ENCODE measurements at places on chromosomes 7 and 10.

- no peak for DNase-seq
These were observed 10.1 kb downstream of the GIMAP2 start for GRCh38 chr7:150695654-150696053.

DNA sequence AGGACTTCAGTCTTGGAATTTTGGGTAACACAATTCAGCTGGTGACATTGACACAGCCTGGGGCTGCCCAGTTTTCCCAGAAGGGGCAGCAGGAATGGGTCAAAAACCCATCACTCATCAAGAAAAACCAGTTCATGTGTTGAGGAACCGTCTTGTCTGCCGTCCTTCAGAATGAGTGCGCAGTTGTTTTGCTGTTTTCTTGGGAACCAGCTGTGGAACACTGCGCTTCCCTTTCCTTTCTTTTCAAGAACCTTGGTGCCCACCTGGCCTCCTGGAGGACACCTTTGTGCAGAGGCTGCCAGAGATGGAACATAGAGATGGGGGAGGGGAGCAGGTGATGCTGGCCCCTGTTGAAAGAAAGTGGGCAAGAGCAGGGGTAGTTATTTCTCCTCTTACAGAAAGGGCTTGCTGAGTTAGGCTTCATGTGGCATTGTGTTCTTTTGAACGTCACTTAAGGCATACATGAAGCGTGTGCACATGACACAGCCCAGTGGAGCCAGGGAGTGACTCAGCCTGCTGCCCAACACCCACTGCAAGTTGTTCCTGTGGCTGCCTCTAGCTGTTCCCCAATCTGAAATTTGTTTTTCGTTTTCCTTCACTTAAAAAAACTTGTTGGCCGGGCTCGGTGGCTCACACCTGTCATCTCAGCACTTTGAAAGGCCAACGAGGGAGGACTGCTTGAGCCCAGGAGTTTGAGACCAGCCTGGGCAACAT, 87.4 kb upstream of the TNS3 start:
- no peak for DNase-seq

GRCh38 chr7:23966941-23967340, 256.9 kb downstream of the STK31 start:
- no peak for DNase-seq

GRCh38 chr10:16597656-16598055, 76.0 kb upstream of the C1QL3 start:
- no peak for DNase-seq

GRCh38 chr10:126570621-126571602, 99.6 kb downstream of the C10orf90 start:
- no peak for DNase-seq

DNA sequence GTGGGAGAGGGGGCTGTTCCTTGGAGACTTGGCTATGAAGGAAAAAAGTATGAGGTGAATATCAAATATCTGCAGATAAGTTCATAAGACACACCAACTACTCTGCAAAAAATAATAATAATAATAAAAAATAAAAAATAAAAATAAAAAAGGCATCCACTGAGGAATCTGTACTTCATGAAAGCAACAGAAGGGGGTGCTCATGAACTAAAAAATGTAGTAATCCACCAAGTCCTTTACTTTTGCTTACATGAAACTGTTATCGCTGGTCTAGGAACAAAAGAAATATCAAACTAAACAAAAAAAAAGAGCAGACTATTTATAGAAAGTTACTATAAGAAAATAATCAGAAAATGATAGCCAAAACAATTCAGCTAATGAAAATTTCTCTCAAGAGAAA, 579.0 kb downstream of the PHTF2 start:
- no peak for DNase-seq

- no peak for DNase-seq
These were observed 55.2 kb downstream of the ELFN1 start for GRCh38 chr7:1725199-1725690.

DNA sequence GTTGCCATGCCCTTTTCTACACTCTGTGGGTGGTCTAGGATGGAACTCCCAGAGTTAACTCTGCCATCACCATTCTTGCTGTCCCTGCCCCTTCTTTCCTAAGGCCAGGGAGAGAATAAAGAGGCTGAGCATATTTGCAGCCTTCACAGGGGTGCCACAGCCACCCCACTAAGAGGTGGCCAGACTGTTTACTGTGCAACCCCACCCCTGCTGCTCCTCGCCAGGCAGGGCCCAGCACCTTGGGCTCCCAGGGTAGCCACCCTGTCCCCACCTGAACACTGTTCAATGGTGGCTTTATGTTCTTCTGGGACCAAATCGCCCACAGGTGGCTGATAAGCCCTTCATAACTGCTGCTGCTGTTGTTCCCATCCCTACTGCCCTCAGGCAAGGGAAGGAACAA, 198.9 kb downstream of the SNX13 start:
- DNase-seq: no peak

GRCh38 chr7:66140924-66141323, 26.3 kb downstream of the CRCP start:
- DNase-seq: no peak

DNA sequence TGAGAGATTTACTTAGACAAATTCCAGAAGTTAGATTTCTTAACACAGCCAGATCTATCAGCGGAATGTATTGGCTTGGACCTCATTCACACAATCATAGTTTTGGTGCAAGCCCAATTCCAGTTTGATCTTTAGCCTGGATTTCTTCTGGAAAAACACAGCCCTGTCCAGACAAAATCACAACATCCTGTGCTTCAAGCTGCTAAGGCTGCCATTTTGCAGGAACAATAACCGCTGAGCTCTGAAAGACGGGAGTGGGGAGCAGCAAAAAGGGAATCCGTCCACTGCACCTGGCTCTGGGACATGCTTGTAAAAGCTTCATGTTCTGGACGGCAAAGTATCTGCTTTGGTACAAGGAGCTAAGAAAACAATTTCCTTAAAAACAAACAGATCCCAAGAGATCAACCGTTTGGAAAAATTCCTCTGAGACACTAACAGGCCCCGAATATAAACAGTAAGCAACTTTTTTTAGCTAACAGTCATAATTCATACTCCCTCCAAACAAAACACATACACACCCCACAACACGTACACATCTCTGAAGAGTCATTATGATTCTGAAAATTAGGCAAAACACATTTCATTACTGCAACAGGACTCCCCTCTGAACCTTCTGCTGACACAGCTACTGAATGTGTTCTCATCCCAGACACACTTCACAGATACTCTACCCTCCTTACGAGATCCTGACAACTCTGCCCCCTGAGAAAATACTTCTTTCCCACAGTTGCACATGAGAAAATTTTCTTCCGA, 32.4 kb downstream of the ITIH5 start:
- no peak for DNase-seq

DNA sequence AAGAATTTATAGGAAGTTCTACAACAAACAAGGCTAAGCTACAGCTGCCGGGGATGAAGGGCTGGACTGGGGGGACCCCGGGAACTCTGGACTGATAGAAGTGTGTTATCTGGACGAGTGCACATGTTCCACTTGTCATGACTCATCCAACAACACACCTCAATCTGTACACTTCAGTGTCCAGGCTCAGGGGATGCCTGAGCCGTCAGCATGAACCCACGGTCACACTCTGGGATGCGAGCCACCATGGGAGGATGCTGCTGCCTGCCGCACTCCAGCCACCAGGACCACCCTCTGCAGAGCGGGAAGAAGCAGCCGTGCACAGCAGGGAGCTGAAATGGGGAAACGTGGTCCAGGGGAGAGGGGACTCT, 67.5 kb downstream of the MAD1L1 start:
- no peak for DNase-seq

DNA sequence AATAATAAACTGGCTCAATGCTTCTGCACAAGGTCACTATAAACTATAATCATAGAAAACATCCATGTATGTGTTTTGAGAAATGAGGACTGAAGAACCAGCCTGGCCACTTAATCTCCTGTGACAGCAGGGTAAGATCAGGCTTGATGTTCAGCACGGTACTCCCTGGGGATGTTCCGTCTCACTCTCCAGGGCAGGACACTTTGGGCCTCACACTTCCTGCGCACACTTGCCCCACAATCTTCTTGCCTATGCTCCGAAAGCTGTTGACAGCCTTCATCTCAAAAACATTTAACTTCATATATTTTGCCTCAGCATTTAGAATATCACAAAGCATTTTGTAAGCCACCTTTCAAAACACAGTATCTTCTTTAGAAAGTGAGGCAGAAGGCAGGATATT, 92.7 kb downstream of the PARD3 start:
- no peak for DNase-seq

DNA sequence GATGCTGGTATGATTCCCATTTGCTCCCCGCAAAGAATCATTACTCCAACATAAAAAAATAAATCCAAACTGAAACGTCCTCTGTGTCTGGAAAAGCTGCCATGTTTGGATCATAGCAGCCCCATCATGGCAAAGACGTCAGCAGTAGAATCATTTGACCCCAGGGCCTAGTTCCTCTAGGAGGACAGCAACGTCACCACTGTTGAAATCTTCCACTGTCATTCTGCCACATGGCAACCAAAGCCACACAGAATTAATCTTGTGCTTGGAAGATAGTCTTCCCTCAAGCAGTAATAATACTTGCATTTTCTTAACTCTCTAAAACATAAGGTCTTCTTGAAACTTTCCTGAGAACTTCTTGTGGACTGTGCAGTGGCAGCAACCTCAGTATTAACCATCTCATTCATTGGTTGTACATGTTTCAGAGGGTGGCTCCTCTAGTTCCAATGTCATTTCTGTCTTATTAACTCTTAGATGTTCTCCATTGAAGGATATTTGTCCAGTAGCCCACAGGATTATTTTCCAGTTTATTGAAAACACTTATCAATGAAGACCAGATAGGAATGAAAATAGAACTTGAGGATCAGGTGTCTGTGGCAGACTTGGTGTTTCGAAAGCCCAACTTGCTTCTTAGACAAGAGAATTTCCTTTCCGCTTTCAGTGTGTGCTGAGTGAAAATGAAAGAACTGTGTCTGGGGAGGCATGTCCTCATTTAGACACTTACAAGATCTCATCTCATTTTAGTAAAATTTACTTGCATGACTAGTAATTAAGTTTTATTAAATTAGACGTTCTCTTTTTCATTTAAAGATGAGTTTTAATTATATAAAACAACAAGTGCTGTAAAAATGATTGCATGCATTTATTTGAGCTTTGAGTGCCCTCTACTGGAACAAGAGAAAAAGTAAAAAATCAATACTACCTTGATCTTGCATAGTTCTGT, 28.9 kb upstream of the INHBA start:
- DNase-seq: peak; percentile 1

Measured in HCT116 (cell line).